Suppressor macrophage treated with lipopolysaccharide for 4 hours (primary cell): ENCODE measurements at places on chromosomes 13 and 19.
A peak's percentile ranks its signal among the peaks of the same experiment; 100 is the strongest.

GRCh38 chr13:79442221-79442620, 36.2 kb upstream of the RBM26 start:
- DNase-seq, result no peak

- DNase-seq, result no peak
Observed at GRCh38 chr13:39051157-39051556, 12.9 kb downstream of the NHLRC3 start.

GRCh38 chr13:91346850-91347201, 661 bp upstream of the MIR17HG start:
- peak; percentile 5 for DNase-seq

DNA sequence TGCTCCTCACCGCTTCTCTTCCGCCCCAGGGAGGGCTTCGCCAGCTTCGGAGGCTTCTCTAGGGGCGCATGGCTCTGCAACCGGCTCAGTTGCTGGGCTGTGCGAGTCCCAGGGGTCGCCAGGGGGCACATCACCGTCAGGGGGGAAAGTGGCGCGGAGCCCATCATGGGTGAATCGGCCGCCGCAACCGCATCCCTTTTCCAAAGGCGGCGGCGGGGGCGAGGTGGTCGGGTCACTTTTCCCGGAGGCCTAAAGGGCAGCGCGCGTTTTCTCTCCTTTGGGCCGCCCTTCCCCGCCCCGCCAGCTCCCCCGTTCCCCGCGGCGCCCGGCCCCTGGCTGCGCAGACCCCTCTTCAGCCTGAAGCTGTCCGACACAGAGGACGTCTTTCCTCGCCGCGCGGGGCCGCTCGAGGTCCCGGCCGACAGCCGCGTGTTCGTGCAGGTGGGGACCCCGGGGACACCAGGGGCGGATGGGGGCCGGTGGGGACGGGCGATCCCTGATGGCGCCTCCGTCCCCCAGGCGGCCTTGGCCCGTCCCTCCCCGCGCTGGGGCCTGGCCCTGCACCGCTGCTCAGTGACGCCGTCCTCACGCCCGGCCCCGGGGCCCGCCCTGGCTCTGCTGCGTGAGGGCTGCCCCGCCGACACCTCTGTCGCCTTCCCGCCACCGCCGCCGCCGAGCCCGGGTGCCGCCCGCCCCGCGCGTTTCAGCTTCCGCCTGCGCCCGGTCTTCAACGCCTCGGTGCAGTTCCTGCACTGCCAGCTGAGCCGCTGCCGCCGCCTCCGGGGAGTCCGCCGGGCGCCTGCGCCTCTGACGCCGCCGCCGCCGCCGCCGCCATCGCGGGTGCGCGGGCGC, 1.7 kb downstream of the TGFBR3L start:
- peak; percentile 56 for DNase-seq

GRCh38 chr19:42402376-42403116, 12.4 kb upstream of the CNFN start:
- no peak for DNase-seq

DNA sequence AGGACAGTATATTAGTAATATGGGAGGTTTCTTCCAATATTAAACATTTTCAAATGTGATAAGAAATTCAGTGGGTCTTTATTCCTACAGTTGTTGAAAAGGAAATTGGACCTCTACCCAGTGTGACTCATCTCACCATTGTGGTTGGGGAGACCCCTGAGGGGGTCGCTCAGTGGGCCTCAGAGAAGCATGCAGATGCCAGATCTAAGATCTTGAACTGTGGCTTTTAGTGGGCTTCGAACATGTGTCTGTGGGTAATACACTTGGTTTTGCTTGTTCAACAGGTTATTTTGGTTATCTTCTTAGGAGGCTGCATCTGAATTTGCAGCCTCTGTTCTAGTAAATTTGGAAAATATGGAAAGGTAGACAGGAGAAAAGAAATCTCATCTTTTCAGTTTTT, 132.3 kb downstream of the PCCA start:
- DNase-seq, result no peak

- DNase-seq, result no peak
Observed at GRCh38 chr13:43154156-43154651, 130.8 kb downstream of the DNAJC15 start.

DNA sequence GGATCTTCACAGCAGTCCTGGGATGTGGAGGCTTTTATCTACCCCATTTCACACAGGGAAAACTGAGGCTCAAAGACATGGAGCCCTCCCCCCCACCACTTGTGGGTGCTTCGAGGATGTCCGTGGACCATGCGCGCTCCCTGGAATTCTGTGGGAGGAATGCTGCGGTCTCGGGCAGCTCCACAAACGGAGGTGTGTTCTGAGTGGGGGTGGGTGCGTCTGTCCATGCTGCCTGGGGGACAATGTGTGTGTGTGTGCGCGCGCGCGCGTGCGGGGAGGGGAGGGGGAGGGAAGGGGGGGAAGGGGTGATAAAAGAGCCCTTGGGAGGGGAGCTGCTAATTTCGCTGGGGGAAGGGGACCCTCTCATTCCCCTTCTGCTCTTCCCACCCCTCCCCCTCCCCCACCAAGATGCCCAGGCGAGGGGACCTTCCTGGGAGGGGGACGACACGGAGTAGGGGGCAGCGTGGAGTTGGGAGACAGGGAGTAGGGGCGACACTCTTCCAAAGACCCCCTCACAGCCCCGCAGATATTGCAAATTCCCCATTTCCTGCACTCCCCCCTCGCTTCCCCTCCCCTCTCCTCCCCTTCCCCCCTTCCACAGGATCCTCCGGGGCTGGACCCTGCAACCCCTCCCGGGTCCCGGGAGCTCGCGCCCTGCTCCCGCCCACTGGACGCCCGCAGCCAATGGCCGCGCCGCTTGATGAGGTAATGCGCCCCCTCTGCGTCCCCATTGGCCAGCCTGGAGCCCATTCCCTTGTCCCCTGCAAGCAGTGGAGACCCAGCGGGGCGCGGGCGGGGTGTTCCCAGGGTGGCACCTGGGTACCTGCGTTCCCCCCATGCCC, 18.9 kb upstream of the ZNRF4 start:
- no peak for DNase-seq

DNA sequence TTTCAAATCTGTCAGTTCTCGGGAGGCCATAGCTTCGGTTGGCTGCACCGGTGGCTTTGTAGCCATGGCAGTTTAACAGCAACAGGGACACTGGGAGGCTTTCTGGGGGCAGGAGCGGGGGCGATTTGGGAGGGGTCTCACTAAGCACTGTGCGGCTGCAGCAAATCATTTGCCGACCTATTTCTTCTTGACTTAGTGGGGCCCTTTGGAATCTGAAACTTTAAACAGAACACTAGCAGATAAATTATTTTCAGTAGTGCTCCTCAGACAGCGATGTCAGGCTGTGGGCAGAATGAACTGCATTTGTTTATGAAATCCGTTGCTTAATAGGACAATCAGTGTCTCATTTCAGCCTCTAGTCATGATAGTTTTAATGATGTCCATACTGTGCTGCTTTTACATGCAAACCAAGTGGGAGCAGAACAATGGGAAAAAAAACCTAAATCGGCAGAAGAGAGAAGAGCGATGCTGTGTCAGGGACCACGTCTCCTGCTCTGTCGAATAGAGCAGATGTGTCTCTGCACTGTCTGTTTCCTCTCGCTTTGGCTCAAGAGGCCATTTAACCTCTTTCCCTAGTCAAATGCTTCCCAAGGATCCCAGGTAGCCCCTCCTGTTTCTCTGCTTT, 211.9 kb downstream of the OLFM4 start:
- DNase-seq, result no peak

DNA sequence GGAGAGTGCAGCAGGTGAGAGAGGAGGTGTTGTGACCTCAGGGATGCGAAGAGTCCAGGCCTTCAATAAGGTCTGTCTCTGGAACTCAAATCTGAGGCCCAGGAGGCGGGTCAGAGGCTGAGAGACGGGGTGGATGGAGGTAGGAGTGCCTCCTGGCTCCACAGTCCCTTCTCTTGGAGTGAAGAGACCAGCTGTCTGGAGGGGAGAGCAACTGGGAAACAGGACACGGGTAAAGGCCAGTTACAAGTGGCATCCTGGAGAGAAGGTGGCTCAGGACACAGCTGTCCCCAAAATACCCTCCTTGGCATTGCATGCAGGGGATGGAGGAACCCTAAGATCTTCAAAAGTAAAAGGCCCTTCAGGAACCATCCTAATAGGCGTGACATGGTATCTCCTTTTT, 19.2 kb downstream of the PDE4A start:
- DNase-seq, result no peak

DNA sequence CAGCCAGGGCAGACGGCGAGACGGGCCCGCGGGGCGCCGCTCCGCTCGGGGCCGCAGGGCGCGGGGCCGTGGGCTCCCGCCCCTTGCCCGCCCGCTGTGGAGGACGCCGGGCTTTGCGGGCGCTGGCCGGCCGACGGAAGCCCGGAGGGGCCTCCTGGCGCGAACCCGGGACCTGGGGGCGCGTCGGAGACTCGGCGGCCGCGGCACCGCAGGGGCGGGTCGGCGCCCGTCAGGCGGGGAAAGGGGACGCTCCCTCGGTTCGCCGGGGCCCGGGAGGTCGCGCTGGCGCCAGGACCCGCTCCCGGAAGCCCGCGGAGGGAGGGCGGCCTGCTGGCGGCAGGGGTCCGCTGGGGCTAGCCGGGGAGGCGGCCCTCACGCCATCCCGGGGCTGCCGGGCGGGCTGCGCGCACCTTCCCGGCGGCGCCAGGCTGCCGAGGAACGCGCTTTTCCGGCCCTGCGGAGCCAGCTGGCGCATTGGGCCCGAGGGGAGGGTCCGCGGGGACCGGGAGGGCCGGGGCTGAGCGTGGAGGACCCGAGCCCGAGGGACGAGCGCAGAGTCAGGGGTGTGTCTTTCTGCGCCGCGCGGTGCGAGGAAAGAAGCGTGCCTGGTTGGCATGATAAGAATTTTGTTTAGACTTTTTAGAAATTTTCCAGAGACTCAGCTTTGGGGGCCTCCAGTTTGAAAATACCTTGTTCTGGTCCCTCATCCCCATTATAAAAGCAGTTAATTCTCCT, 511 bp downstream of the GARRE1 start:
- DNase-seq, result peak; percentile 40
